Osteocyte (in vitro differentiated cells): ENCODE measurements at places on chromosomes 4 and X. TPM values are rescaled to one million over a fixed set of nuclear protein-coding genes. Genes with fewer than 3 reads are reported as not detected.

The RHOXF1 gene
- not detected in 2 replicates for total RNA-seq

DNA sequence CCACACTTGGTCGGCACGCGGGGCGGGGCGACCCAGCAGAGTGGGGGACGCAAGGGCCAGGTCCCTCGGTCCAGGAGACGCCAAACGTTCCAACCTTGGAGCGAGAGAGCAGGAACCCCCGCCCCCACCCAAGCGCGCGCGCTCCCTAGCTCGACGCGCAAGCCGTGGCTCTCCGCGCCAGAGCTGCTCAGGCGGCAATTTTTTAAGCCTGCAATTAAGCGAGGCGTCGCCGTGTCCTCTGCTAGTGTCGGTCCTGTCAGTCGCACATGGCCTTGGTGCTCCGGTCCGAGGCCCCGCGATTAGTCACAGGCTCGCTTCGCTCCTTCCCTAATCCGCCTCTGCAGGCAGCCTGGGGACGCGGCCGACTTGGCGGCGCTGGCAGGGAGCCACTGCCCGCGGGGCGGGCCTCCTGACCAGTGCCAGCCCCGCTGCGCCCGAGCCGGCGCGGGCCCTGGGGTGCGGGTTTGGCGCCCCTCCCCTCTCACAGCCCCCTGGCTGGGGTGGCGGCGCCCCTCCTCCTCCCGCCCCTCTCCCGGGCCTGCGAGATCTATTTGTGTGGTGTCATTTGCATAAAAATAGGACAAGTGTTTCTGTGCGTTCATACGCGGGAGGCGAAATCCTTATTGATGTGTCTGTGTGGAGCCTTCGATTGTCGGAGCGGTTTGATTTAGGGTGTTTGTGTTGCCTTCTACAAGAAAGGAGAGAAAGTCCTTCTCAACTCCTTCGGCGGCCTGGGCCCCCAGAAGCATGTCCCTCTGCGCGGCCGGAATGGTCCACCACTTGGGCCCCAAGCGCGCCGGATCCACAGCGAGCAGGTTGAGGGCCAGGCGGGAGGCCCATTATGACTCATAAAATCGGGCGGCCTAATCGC lies 9.8 kb upstream of the BCOR start:
- no peaks in the 10 kb centered on the region for H3K36me3 ChIP-seq
- peaks cover 50% of the 10 kb centered on the region for H3K4me1 ChIP-seq
- peak overlapping the region; percentile 95 for H3K27ac ChIP-seq
- H3K27me3 ChIP-seq: no peaks in the 10 kb centered on the region
- peak overlapping the region; percentile 72 for H3K4me3 ChIP-seq

GRCh38 chr4:20683766-20684165 lies 16.5 kb upstream of the PACRGL start:
- H3K4me3 ChIP-seq: no peak overlapping the region
- H3K36me3 ChIP-seq: no peaks in the 10 kb centered on the region
- peaks cover 71% of the 10 kb centered on the region for H3K27me3 ChIP-seq
- DNase-seq: no peak

- H3K36me3 ChIP-seq: no peaks in the 10 kb centered on the region
- no peak overlapping the region for H3K27ac ChIP-seq
- peaks cover 17% of the 10 kb centered on the region for H3K4me1 ChIP-seq
Observed at GRCh38 chr4:171813526-171814250, 484 bp downstream of the GALNTL6 start.

The MAGEB1 gene
- not detected in 2 replicates for total RNA-seq
